ENCODE measurements at places on chromosomes 2 and 18.

DNA sequence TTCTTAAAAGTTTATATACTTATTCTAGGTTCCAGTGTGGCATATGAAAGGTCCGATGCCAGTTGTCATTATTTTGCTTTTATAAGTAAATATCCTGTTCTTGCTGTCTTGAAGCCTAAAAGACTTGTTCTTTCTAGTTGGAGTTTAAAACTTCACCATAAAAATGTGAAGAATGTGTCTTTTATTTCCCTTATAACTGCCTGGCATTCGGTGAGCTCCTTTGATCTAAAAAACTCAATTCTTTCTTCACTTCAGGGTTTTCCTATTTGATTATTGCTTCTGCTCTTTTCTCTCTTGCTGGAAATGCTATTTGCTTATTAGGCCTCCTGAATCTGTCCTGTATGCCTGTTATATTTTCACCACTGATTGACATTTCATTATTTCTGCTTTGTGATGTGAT lies 51.6 kb downstream of the TSPYL6 start:
- no peak for DNase-seq

DNA sequence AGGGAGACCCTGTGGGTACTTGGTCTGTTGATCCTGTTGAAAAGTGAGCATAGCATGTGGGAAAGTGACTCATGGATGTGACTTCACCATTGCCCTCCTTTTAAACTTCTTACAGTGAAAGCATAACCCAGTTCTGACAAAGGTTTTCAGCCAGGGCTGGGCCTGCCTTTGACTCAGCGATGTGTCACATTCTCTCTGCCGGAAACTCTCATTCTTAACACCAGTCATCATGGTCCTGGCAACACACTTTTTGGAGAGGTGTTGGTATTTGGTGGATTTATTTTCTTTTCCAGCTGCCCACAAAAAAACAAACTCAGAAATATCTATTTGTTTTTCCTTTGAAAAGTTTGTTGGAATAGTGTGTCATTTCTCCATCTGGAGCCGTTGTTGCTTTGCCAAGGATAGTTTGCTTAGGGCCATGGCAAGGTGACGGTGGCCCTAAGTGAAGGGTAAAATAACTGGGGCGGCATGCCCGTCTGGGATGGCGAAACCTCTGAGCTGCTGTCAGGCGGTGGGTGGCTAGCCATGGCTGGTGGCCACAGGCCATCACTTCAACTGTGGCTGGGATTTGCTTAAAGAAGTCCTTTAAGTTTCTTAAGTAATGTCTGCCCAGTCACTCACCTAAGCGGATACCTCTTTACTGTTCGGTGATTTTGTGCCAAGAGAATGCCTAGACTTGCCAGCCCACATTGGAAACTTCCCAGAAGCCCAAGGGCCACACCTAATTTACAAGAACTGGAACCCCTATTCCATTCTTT lies 123.3 kb downstream of the LTBP1 start:
- DNase-seq, result no peak

GRCh38 chr2:201973305-201973928 lies 60.2 kb upstream of the FZD7 start:
- no peak for DNase-seq

DNA sequence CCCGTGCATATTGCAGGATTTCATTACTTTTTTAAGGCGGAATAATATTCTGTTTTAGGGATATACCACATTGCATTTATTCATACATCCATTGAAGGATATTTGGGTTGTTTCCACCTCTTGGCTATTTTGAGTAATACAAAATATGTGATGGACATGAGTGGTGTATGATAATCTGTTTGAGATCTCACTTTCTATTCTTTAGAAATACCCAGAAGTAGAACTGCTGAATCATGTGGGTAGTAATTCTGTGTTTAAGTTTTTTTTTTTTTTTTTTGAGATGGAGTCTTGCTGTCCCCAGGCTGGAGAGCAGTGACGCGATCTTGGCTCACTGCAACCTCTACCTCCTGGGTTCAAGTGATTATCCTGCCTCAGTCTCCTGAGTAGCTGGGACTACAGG lies 201.4 kb downstream of the NYAP2 start:
- DNase-seq, result no peak

- DNase-seq, result no peak
These were observed 83.9 kb downstream of the CERS6 start for GRCh38 chr2:168539945-168540344.

GRCh38 chr18:69985239-69985638 lies 37.6 kb upstream of the CD226 start:
- DNase-seq, result no peak
